ENCODE measurements at places on chromosomes 5 and 9.
A peak's percentile ranks its signal among the peaks of the same experiment; 100 is the strongest.

GRCh38 chr5:151492729-151493128, 45.3 kb downstream of the SLC36A1 start:
- DNase-seq, result no peak

DNA sequence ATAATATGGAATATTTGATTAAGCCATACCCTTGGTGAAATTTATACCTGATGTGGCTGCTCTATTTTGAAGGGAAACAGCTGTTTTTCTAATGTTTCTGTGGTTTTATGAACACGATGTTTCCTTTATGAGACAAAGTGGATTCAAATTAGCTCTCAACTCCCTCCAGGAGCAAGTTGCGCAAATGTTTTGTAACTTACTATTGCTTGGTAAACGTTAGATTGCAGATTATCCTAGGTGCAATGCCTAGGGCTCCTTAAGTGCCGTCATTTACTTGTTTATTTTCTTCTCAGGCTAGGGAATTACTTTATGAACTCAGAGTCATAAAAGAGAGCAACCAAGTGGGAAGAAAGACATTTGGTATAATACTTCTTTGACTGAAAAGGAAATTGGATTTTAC, 763.1 kb downstream of the TAF11L14 start:
- DNase-seq, result no peak

GRCh38 chr9:2386566-2386965, 235.0 kb upstream of the VLDLR start:
- no peak for DNase-seq

DNA sequence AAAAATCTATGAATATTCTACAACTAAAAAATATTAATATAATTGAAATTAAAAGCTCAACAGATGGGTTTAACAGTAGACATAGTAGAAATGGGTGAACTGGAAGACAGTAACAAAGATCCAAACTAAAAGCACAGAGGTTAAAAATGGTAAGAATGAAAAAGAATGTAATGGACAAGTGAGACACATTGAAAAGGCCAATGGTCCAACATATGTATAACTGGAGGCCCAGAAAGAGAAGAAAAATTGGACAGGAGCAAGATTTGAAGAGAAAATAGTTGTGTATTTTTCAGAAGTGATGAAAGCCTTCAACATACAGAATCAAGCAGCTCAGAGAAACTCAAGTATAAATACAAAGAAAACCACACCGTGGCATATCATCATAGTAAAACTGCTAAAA, 58.6 kb downstream of the PCDHGC5 start:
- DNase-seq, result no peak

- DNase-seq, result no peak
Measured at GRCh38 chr9:69076550-69076949, 41.0 kb downstream of the FXN start.

DNA sequence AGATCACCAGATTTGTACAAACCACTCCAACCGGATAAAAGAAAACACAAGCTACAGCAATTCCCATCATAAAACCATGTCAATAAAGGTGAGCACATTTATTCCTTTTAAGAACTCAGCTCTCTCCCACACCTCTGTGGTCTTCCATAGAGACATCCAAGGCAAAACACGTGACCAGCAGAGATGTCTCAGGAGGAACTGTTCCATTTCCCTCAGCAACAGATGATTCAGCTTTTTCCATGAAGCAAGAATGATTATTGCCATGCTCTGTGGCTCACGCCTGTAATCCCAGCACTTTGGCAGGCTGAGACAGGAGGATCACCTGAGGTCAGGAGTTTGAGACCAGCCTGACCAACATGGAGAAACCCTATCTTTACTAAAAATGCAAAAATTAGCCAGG, 15.8 kb downstream of the GZMK start:
- no peak for DNase-seq

GRCh38 chr5:63916786-63917185, 45.5 kb downstream of the HTR1A start:
- DNase-seq, result no peak

GRCh38 chr9:128084746-128085145, 16.7 kb downstream of the SLC25A25 start:
- no peak for DNase-seq

DNA sequence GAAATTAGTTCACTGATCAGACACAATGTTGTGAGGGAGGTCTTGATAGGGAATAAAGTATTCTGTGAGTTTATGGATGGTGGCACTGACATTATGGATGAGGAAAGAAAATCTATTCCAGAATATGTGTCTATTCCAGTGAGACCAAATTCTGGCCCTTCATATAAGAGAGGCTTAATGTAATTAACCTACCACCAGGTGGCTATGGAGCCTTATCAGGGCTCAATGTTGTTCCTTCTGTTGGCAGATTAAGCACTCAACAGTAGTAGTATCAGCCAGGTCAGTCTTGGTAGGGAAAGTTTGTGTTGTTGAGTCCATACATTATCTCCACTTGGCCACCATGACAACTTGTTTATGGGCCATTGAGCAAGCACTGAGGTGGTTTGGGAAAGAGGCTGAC, 41.7 kb upstream of the BARX1 start:
- DNase-seq, result no peak

DNA sequence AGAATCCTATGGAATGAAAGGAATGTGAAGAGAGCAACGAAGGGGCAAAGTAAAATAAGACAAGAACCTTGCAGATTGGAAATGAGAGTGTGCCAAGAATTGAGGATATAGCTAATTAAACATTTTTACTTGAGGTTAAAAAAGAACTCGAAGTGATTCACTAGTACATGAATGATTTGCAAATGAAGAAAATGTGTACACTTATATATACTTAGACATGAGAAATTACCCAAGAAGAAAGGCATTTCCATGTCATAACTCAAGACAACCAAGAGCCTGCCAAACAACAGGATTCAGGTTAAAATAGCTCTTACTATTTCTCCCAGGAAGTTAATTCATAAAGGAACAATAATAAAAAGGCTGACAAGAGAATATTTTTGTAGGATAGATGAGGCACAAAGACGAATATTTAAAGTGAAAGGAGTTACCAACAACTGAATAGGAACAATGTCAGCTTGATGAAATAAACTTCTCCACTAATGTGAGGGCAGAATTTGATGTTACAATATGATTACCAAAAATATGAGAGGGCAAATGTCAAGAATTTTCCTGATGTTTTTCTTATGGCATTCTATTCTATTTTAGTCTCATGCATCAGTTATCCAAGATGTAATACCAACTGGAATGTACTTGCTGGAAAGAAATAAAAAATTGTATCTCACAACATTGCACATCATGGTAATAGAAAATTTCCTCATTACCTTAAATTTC, 18.9 kb upstream of the NPR3 start:
- DNase-seq, result peak; percentile 53

DNA sequence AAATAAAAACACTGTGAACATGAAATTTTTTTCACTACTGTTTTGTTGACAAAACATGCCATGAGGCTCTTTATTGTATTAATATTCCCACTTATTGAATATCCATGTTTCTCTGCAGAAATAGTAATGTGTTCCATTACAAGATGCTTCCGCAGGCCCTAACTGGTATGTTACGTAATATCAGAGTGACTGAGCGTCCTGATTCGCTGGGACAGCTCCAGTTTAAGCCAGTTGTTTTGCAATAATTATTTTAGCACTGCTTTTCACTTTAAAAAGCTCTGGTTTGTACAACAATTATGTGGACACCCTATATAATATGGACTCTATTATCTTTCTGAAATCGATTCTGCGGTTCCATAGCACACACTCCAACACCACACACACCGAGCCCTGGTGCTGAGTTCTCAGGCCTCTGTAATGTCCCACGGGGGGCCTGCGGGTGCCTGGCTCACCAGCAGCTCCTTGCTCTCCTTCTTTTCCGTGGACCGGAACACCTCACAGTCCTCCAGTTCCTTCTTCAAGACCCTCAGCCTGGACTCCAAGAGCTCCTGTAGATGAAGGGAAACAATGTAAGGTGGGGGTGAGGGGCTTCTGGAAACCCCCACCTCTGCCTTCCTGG, 1.8 kb downstream of the TRIM7 start:
- DNase-seq, result peak; percentile 66

DNA sequence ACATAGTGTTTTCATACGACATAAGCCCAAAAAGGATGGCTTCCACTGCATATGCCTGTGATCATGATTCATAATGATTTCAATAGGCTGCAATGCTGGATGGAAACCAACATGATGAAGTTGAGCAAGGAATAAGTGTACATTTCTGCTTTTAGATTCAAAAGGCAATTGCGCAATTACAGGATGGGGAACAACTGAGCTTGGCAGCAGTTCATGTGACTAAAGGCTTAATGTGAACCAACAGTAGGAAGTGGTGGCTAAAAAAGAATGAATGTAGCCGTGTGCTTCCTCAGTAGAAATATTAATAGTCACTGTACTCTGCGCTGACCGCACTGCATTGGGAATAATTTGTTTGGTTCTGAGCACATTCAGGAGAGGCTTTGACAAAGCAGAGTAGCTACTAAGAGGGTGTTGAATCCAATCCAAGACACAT, 51.2 kb downstream of the SLC1A3 start:
- peak; percentile 89 for DNase-seq

GRCh38 chr9:135880438-135880837, 26.9 kb downstream of the CAMSAP1 start:
- no peak for DNase-seq

GRCh38 chr9:129701549-129701948, 36.1 kb downstream of the PRRX2 start:
- no peak for DNase-seq

DNA sequence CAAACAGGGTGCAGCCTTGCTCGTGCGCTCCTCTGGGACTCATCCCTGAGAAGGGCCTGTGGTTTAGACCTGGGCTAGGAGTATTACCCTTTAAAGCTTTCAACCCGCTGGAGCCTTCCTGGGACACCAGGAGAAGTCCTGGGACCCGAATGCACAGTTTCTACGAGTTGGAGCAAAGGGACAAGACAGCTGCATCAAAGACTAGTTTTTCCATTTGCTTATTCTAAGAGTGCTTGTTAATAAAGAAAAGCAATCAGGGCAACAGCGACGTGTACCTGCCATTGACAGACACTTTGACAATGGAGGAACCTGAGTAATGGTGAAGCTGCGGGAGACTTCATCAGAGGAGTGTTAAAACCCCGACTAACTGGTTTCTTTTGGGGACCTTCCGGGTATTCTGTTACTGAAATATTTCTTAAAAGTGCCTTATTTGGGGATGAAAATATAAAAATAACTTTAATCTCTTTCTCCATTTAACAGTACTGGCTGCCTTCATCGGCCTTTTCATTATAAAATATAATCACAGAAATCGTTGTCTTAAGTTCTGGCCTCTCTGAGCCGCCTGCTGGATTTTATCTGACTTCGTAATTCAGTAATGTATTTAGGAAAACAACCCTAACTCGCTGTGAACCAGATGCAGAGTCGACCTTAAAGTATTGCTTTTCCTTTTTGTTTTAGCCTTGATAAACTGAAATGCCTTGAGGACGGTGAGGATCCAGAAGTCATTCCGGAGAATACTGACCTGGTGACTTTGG, 732 bp downstream of the SNAPC3 start:
- DNase-seq, result peak; percentile 33

DNA sequence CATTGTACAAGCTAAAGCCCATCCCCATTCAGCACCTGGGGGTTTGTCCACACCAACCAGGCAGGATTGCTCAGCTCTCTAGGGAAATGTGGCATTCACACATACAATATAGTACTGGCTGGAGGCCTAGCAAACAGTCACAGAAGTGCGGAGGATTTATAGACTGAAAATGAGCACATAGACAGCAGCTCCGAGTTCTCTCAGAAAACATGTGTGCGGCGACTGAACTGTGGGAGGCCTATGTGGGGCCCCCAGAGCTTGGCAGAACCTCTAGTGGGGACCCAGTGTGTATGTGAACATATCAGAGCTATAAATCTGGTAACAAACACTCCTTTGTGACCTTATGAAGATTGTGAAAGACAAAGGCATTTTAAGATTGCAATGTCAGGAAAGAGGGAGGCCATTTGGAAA, 431.1 kb downstream of the DTWD2 start:
- DNase-seq, result no peak

DNA sequence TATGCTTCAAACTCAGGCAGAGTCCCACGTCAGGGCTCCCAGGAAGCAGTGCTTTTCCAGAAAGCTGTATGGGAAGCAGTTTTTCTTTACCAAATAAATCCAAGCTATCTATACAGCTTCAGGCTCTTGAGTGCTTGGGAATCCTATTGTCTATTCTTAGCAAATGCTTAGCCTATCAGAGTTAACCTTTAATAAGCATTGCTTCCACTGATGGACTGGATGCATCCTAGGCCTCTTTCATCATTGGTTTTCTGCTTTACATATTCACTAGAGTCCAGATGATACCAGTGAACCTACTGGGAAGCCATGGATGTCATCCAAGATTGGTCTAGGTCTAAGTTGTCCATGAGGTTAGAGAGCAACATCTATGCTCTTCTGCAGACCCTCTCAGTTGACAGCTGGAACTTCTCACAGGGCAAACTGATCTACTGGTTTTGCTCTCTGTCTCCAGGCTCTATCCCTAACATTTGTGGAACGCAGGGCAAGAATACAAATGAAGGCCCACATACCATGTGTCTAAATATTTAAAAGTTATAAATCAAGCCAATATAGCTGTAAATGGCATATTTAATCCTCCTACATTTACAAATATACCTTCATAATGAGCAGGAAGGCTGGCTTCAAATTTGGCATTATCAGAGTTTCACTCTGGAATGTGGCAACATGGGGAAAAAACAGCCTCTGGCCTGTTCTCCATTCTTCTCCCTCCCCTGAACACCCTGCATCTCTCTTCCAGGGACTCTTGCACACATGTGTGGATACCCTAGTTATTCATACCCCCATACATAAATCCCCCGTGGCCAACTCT, 49.8 kb upstream of the PLPP1 start:
- DNase-seq, result no peak

DNA sequence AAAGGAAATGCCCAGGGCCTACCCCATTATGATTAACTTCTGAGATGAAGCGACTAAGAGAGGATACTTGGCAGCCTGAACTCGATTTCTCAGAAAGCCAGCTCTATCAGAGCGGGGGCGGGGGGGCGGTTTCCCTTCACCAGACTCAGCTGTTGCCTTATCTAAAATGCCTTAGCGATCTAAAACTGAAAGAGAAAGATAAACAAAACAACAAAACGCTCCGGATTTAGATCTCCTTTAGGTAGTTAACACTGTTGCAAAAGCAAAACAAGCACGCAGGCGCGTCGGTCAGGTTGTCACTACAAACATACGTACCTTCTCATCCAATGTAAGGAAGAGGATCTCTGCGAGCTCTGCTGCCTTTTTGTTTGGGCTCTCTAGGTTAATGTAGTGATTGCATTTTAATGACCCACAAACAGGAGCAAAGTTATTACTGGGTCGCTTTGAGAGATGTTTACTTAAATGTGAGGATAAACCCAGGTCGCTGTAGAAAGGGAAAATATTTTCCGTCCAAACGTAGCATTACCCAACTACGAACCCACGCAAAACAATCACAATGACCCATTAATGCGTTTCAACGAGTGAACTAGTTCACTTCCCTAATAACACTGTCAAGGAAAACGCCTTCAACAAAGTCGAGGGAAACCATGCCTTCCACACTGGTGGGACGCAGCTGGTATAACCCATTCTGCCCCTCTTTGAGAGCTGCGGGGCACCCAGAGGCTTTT, 982 bp downstream of the EPB41L4A start:
- no peak for DNase-seq

DNA sequence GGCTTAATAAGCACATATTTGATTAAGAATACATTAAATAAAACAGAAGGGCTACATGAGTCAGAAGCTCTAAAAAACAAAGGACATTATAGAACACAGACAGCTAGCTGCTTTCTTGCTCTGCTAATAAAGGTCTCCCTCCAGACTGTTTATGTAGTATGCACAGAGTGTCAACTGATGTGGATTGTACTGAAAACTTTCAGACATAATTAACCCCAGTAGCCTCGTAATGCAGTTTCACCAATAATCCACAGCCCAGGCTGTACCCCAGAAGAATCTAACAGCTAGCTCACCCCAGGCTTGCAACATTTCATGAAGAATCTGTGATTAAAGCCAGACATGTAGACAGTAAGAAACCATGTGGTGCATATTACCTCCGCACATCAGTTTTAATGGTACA, 30.8 kb downstream of the FGF10 start:
- DNase-seq, result no peak
